ENCODE measurements at places on chromosomes 4 and X. TPM values are rescaled to one million over a fixed set of nuclear protein-coding genes. Genes with fewer than 3 reads are reported as not detected.

The XAGE2 gene
- not detected for total RNA-seq

The COL4A5 gene
- total RNA-seq: 94.6 TPM

The ZMAT1 gene
- total RNA-seq: 23.1 TPM

The RPGR gene
- total RNA-seq: 31.4 TPM

The GABRG1 gene
- not detected for total RNA-seq

The ARX gene
- total RNA-seq: not detected

The ITM2A gene
- total RNA-seq: 42.2 TPM

The KCND1 gene
- 3.4 TPM for total RNA-seq

The ARHGAP24 gene
- 11.2 TPM for total RNA-seq

The UCP1 gene
- total RNA-seq: not detected

The HPGD gene
- 527 TPM for total RNA-seq

The PARM1 gene
- 134 TPM for total RNA-seq

The CABS1 gene
- not detected for total RNA-seq

The NUP54 gene
- 47.2 TPM for total RNA-seq
